ENCODE measurements at places on chromosomes 16 and 17. TPM values are rescaled to one million over a fixed set of nuclear protein-coding genes. Genes with fewer than 3 reads are reported as not detected.

- DNase-seq: no peak
Observed at GRCh38 chr16:68475071-68475470, 26.8 kb upstream of the SMPD3 start.

GRCh38 chr16:1126044-1126443 lies 26.9 kb upstream of the CACNA1H start:
- DNase-seq: no peak

DNA sequence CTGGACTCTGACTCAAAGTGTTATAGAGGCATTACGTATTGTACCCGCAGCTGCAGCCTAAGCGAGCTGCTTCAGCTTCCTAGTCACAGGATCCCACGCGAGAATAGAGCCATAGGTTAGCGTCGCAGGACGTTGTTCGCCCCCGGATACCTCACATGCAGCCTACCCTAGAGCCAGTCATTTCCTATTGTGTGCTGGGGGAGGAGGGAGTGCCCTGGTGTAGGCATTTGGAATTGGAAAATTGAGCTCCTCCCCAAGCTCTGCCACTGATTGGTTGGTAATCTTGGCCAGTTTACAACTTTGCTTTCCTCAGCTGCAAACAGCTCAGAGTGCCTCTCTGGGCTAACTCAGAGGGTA lies 530 bp downstream of the NAA60 start:
- DNase-seq: no peak

DNA sequence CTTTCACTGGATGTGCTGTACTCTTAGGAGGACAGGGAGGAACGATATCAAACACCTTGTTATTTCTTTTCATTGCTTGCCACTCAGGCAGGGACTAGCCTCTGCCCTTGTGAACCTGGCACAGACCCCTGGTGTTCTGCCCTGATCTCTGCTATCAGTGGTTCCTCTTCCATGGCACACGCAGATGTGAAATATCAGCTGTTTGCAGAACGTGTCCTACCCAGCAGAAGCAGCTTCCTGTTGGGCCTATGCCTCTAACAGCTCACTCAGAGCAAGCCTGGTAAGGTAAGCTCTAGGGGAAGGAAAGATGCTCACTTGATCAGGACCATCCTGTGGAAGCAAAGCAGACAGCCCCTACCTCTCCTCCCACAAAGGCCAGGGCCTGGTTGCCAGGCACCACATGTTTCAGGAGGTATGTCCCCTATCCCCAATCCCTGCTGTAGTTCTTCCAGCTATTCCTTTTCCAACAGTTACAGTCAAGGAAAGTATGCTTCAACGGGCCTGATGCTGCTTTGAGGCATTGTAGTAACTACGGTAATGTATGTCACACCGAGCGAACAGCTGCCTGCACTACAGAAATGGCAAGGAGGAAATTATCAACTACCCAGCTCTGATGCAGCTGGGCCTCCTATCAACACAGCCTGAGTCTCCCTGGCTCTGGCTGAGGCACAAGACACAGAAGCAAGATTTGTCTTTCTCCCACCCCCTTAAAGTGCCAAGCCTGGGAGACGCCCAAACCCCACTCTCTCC lies 41.3 kb upstream of the GFOD2 start:
- DNase-seq: no peak

Gene ALOX15
- 4.1 TPM for polyA plus RNA-seq

Gene ITGAD
- polyA plus RNA-seq: 0.24 TPM

Gene GUCY2D
- polyA plus RNA-seq: 0.13 TPM

DNA sequence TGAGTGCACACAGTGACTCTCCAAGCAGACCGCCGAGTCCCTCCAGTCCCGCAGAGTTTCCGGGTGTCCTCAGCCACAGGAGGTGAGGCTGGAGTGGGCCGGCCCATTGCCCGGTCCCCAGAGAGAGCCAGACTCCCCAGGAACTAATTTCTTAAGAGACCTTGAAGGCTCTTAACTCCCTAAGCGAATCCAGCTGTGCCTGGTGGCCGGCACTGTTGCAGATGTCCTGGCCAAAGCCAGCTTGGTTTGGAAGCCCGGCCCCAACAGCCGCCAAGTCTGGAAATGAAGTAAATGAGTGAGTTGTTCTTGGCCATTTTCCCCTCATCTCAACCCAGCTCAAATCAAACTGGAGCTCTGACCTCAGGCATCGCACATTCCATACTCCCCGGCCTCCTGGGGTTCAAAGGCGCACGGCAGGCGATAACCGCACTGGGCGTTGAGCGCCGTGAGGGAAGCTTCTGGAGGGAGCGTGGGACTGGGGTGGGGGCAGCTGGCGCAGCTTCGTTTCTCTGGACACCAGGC lies 42.0 kb downstream of the CMIP start:
- no peak for DNase-seq

DNA sequence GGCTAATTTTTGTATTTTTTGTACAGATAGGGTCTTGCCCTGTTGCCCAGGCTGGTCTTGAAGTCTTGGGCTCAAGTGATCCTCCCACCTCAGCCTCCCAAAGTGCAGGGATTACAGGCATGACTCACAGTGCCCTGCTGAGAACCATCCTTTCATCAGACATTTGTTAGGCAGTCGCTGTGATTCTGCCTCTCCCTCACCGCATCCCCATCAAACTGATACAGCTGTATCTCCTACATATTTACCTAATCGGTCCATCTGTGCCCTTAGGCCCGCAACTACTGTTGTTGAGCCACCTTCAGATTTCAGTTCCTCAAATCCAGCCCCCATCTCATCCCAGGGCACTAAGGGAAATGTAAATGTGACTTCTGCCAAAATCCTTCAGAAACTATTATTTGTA lies 2.0 kb upstream of the SLC43A2 start:
- DNase-seq: no peak

DNA sequence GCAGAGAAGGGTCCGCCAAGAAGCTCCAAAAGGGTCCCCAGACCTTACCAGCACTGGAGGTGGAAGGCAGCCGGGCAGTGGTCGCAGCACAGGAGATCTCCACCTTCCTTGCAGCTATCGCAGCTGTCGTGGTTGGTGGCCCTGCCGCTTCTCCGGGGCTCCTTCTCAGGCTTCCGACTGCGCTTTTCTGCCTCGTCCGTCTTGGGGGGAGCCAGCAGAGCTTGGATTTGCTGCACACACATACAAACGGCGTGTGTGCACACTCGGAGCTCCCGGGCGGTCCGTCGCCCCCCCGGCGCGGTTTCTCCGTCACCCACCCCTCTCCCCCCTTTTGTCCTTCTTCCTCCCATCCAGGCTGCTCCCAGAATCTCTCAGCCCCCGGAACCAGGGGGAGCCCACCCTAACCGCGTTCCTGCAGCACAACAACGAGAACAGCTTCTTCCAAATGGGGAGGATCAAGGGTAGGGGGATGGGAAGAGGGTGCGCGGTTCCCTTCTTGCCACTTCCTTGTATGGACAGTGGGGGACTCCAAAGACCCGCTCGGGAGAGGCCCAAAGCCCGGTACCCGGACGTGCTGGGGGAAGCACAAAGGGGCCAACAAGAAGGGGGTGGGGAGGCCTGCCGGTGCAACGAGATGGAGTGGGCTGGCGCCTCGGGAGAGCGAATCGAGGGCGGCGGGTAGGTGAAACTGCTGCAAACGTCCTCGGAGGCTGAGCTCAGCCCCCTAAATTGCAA lies 1.1 kb downstream of the PHF12 start:
- DNase-seq: peak; percentile 88

Gene AIPL1
- 0.06 TPM for polyA plus RNA-seq

GRCh38 chr17:17021194-17021863 lies 20.9 kb upstream of the MPRIP start:
- DNase-seq: no peak
